ENCODE measurements at places on chromosomes 4 and X.

DNA sequence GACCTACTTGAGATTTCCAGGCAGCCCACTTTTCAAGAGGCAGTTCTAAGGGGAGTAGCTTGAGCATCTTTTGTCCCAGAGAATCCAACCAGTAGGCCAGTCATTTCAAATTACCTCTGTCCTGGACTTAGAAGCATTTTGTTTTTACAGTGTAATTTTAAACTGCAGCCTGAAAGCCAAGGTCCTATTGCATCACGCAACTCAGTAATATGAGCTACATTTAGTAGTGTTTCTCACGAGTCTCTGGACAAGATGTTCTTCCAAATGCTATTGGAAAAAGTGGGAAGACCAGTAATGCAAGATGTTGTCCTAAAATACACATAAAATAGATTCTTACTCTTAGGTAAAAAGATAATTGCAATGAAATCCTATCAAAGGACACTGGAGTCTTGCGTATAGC lies 182.5 kb upstream of the ARX start:
- DNase-seq, result no peak

DNA sequence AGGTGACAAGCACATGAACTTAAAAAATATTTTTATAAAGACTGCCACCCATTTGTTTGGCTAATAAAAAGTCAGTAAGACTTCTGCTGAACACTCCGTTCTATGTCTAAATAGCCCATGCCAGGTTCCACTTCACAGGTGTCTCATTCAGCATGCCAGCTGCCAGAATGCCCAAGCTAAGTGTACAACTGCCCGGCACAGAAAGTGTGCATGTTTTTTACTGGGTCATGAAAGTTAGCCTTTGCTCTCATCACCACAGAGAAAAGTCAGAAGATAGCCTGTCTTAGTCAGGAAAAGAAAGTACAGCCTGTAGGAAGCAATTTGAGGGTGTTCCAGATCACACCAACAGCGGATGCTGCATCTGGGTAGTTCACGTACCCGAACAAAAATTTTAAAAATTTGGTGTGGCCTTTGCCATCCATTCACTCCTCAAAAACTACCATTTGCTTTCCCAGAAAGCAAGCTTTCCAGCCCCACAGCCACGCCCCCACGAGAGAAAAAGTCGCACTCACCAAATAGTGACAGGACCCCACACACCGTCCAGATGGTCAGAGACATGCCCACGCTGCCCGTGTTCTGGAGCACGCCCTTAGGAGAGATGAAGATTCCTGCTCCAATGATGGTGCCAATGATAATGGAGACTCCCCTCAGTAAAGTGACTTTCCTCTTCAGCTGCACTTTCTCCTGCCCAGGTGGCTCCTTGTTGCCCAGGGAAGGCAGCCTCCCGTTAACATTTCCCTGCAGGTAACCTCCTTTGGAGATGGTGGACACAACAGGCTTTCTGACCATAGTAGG lies 671 bp downstream of the SLC7A11 start:
- no peak for DNase-seq

GRCh38 chr4:27248829-27249228 lies 388.2 kb downstream of the STIM2 start:
- DNase-seq, result no peak

GRCh38 chrX:70168238-70169188 lies 8.8 kb upstream of the DGAT2L6 start:
- DNase-seq, result no peak

DNA sequence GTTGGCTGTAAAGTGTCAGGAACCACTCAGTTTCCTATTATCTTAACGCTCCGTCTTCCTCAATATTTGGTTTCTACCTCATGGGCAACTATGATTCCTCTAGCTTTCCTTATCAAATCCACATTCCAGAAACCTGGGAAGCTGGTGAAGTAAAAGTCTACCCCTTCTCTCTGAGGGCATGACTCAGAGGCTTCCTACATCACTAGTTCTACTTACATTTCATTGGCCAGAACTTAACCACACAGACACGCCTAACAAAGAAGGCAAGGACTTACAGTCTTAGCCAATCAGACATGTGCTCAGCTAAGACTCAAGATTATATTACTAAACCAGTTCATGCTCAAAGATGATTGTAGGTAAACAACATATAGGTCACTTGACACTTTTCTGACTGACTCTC lies 30.4 kb downstream of the COX7B2 start:
- no peak for DNase-seq

DNA sequence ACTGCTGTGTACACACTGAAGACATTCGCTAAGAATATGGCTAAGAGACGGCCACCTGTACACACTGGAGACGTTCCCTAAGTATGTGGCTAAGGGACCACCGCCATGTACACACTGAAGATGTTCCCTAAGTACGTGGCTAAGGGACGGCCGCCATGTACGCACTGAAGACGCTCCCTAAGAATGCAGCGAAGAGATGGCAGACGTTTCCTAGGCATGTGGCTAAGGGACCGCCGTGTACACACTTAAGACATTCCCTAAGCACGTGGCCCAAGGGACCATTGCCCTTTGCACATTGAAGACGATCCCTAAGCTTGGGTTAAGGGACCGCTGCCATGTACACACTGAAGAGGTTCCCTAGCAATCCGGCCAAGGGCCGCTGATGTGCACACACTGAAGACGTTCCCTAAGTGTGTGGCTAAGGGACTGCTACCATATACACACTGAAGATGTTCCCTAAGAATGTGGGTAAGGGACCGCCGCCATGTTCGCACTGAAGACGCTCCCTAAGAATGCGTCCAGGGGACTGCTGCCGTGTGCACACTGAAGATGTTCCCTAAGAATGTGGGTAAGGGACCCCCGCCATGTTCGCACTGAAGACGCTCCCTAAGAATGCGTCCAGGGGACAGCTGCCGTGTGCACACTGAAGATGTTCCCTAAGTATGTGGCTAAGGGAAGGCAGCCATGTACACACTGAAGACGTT lies 36.7 kb downstream of the DHRSX start:
- DNase-seq, result no peak
